ENCODE measurements at places on chromosomes 5 and 9.

DNA sequence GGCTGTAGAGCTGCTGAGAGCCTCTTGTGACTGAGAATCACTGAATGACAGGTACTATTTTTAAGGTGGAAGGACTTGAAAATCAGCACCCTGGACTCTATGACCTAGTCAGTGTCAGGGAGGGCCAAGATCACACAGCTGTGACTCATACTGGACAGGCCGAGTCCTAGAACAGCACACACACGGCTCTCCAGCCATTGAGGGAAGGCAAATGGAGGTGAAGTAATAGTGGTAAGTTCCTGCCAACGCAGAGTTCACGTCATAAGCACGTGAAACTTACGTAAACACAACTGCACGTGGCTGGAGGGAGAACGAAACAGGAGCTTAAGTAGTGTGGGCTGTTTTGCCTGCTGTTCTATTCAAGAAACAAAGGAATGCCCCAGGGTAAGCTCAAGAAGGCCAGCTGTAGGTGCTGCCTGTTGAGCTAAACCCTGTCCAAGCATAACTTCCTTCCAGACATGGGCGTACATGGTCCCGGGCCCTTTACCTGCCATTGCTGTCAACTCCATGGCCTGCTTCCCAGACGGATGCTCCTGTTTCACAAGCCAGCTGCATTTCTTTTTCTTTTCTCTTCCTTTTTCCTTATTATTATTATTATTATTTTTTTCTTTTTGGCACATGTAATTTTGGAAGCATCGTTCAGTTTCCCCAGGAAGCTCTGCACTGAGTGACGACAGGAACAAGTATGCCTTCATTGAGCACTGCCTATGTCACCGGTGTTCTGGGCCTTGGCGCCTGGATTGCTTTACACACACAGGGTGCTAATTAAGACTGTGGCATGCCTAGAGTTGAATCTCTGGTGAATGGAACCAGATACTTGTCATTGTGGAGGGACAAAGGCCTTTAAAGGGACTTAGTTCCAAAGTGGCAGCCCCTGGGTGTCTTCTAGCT lies 10.2 kb upstream of the LCP2 start:
- DNase-seq = no peak

GRCh38 chr9:112337547-112337946 lies 4.1 kb upstream of the PTBP3 start:
- DNase-seq = no peak

- no peak for DNase-seq
Observed at GRCh38 chr5:135857630-135858311, 23.3 kb downstream of the SLC25A48 start.

GRCh38 chr5:55829956-55830355 lies 21.2 kb upstream of the IL31RA start:
- DNase-seq = no peak

All from activated T-cell treated with anti-CD3 and anti-CD28 coated beads for 48 hours (primary cell).